Spleen (tissue), 13 donors: ENCODE measurements at places on chromosomes 11 and 22.

GRCh38 chr11:96013461-96014213 lies 89.7 kb upstream of the MTMR2 start:
- DNase-seq = peak; percentile 75

GRCh38 chr22:50357756-50358155 lies 14.6 kb downstream of the PPP6R2 start:
- no peak for DNase-seq

DNA sequence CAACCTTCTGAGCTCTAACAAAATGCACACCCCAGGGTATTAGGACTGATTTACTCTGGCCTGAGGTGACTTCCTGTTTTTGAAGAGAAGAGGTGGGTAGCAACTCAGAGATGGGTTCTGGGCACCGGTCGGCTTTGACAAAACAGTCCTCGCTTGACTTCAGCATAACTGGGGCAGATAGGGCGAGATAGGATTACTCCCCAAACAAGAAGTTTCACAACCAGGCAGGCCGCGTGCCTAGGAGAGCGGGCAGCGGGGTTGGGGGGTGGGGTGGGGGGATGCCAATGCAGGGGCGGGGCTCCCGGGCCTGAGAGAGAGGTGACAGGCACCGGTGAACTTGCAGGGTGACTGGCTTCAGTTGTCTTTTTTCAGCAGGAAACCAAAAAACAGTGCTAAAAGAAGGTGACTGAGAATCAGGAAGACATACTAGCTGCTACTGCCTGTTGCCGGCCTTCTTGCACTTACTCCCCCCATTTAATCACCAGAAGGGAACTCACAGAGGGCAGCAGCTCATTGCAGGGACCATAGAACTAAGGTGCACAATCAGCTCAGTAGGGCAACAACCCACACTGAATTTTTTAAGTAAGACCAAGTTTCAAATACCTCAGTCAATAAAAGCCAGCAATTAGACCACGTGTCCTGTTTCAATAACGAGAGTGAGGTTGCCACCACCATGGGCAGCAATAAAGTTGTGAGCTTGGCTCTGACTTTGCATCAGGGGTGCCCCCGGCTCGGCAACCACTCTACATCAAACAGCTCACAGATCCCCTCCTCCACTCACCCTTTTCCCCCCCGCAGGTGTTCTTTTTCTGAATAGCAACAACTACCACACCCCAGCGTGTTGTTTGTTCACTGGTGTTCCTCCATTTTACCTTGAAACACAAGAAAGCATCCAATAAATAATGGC lies 37.2 kb upstream of the ETS1 start:
- DNase-seq = peak; percentile 92

DNA sequence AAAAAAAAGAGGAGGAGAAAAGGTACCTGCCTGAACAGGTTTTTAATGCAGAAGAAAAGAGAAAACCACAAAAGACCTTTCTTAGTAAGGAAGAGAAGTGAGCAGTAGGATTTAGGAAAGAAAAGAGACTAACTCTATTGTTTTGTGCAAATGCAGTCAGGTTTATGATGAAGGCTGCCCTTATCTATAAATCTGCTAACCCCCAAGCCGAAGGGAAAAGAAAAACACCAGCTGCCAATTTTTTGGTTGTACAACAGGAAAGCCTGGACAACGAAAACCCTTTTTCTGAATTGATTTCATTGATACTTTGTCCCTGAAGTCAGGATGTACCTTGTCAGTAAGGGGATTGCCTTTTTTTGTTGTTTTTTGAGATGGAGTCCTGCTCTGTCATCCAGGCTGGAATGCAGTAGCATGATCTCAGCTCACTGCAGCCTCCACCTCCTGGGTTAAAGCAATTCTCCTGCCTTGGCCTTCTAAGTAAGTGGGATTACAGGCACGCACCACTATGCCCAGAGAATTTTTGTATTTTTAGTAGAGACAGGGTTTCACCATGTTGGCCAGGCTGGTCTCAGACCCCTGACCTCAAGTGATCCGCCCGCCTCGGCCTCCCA lies 21.2 kb downstream of the POLD4 start:
- DNase-seq = no peak

- DNase-seq = peak; percentile 51
Observed at GRCh38 chr22:36295247-36295646, 42.3 kb downstream of the APOL1 start.

GRCh38 chr11:64165481-64165841 lies 452 bp downstream of the MACROD1 start:
- no peak for DNase-seq

DNA sequence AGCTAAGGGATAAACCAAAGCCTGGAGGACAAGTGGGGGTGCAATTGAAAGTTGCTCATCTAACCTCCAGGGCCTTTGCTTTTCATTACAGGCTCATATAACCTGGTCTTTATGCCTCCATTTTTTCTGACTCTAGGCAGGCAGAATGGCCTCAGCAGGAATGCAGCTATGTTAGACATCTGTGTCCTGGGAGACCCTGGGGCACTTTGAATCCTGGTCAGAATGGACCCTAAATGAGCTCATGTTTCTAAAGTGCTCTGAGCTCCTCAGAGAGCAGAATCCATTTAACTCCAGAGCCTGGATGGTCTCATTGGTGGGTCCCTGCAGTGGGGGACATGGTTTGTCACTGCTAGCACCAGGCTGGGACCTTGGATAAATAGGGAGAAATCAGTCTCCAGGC lies 177.3 kb downstream of the KIRREL3 start:
- no peak for DNase-seq

DNA sequence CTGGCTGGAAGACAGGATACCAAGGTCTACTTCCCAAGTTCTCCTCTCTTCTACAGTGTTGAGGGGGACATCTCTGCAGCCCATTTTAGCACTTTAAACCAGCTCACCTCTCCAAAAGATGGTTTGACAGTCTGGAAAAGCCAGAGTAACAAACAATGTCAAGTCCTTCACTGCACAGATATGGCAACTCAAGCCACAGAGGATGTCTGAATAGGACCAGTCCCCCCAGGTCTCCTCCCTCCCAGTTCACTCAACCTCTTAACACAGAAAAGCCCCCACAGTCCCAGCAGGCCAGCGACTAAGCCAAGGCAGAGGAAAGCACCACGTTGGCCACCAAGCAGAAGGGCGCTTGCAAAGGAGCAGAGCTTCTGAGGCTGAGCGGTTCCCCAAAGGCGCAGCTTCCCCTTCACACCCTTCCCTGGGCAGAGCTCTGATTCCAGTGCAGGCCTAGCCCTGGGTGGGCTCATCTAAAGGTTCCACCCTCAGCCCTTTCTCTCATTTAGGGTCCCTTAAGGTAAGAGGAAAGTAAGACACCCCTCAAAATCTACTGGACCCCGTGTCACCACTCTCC lies 62.7 kb downstream of the PAK1 start:
- peak; percentile 88 for DNase-seq

DNA sequence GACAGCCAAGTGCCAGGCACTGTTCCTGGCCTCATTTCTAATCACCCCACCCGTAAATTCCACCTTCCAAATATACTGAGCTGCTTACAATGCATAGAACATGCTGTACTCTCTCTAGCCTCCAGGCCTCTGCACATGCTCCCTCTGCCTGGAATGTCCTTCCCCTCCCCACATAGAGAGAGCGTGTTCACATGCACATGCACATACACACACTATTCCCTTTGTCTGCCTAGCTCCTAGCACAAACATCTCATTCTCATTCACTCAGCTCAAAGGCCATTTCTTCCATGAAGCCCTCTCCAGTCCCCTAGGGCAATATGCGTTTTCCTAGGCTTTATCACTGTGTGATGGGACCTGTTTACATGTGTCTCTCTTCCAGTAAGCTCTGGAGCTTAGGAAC lies 144.6 kb downstream of the WT1 start:
- DNase-seq = no peak

- DNase-seq = no peak
Observed at GRCh38 chr11:63504933-63505586, 824 bp upstream of the LGALS12 start.

DNA sequence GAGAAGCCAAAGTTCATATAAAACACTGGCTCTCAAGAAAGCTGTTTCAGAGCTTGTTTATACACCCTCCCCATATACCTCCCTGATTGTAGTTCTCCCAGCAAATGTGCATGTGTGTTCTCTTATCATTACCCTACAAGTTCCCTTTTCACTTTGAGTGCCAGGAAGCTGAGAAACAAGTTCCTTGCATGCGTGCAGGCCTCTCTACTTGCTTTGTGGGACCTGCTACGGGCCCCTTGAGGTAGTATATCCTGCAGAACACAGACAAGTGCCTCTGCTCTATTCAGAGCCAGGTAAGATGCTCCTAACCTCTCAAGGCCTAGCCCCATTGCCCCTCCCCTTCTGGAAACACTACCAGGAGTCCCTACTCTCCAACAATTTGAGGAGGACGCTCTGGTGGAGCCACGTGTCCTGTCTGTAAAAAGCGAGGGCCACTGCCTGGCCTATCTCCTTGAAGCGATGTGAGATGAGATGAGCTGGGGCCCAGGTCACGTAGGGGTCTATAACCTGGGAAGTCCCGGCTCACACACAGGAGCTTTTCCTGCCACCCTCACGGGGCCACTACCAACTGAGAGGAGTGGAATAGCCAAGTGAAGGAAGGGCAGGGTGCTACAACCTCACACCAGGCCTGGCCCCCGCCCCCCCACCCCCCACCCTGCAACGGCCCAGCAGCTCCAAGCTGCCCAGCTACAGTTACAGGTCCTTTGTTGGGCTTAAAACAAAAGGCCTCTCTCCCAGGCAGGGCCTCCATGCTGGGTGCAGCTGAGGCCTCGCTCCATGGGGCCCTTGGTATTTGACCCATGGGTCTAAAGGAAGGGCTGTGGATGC lies 2.6 kb upstream of the ATP5MGL start:
- DNase-seq = no peak

DNA sequence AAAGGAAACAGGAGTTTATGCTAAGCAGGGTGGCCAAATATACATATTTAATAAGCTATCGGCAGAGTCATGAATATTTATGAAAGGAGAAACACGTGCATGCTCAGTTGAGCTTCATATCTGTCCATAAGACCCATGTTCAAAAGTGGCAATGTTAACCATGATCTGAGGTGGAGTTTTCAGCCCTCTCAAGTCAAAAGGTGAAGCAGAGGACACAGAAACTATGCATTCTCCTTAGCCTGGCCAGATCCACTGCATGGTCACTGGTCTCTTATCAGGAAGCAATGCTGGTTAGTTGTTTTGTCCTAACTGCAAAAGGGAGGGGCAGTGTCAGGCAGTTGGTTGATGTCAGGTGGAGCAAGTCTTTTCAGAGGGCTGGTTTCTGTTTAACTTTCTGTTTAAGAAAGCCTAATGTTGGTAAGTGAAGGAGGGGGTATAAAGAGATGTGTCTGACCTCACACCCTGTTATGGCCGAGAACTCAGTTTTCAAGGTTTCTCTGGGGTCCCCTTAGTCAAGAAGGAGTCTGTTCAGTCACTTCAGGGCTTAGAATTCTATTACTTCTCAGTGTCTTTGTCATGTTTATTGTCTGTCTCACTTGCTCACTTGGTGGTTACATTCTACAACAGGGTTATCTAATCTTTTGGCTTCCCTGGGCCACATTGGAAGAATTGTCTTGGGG lies 5.5 kb upstream of the SELENOH start:
- no peak for DNase-seq

GRCh38 chr11:118639899-118640298 lies 32.5 kb downstream of the PHLDB1 start:
- DNase-seq = no peak

DNA sequence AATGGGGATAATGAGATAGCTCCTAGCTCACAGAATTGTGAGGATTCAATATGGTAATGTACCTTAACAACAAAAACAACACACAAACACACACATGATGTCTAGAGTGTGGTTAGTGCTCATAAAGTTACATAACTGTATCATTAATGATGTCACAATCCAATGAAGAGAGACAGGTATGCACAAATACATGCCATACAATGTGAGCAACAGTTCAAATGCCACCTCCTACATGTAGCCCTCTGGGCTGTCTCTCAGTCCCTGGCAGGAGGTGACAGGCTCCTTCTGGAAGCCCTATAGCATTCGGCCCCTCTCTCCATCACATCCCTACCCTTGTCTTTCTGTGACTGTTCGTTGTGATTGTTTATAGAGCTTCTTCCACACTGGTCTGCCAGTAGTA lies 8.3 kb upstream of the MICALL1 start:
- no peak for DNase-seq

- no peak for DNase-seq
Observed at GRCh38 chr22:35601013-35601580, 16.0 kb downstream of the MB start.

- DNase-seq = no peak
Observed at GRCh38 chr11:126217491-126217890, 5.9 kb downstream of the FAM118B start.

DNA sequence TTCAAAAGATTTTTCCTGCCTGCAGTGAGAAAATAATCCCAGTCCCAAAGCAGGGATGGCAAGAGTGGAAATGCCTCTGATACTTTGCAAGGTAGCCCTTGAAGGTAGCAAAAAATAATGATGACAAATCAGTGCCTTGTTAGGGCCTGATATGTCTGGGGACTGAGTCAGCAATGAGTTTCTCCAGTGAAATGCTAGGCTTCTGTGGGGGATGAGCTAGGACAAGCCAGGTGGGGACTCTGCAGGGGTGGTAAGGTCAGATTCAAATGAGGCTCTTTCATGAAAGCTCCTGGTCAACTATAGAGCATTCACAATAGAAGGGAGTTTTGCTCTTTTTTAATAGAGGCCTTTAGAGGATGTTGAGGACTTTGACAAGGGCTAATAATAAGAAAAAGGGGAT lies 77.7 kb downstream of the ME3 start:
- no peak for DNase-seq

DNA sequence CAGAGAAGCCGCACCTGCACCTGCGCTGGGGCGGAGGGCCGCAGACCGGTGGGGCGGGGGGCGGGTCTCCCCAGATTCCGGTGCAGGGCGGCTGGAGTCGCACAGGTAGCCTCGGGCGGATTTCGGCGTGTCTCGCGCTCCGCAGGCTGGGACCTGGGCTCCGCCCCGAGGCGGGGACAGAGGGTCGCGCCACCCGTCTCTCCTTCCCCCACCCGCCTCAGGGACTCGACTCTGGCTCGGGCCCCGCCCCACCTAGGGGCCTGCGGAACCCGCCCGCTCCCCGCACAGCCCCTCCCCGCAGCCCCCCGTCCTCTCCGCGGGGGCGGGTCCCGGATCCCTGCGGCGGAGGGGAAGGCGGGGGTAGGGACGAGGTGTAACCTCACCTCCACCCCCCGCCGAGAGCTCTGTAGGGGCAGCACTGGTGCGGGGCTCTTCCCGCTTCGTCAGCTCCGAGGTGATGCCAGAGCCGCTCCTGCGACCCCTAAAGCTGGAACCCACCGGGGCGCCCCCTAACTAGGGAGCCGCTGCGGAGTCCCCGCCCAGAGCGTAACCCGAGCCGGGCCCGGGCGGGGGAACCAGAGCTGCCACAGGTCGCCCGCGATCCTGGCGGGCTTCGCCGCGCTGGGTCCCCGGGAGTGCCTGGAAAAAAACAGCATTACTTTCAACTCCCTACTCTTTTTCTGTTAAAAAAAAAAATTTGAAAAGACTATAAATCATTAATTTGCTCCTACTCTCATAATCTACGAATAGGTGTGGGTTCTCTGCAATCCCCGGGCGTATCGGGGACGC lies at the start of gene SLC29A2:
TSS of gene SLC29A2 (minus strand) at position 134 of the 789 bp plus-strand sequence. CDS start 169 bp downstream, outside the sequence.
- DNase-seq = peak; percentile 92
